ENCODE measurements at places on chromosomes 1 and 21. TPM values are rescaled to one million over a fixed set of nuclear protein-coding genes. Genes with fewer than 3 reads are reported as not detected.

TRIM63 gene
- under 0.01 TPM for total RNA-seq

OR6N1 gene
- total RNA-seq, result not detected

AADACL4 gene
- not detected for total RNA-seq

RNU1-2 gene
- total RNA-seq, result under 0.01 TPM

GJB4 gene
- not detected for total RNA-seq

USH2A gene
- total RNA-seq, result under 0.01 TPM

MMEL1 gene
- under 0.01 TPM for total RNA-seq

LELP1 gene
- not detected for total RNA-seq

PLPPR4 gene
- total RNA-seq, result 1.5 TPM

COL9A2 gene
- total RNA-seq, result 0.36 TPM

ORC1 gene
- total RNA-seq, result 1.2 TPM

RAD54L gene
- 0.59 TPM for total RNA-seq

COL24A1 gene
- 1.8 TPM for total RNA-seq

DENND2D gene
- total RNA-seq, result 4.7 TPM

AMY1B gene
- not detected for total RNA-seq

MCOLN3 gene
- 4.7 TPM for total RNA-seq

DPT gene
- total RNA-seq, result 2.4 TPM

CYP4B1 gene
- not detected for total RNA-seq

PDC gene
- not detected for total RNA-seq

CRB1 gene
- not detected for total RNA-seq

TDRD5 gene
- total RNA-seq, result not detected

RNU1-4 gene
- total RNA-seq, result under 0.01 TPM

ARHGEF16 gene
- not detected for total RNA-seq

UQCRHL gene
- total RNA-seq, result 1.1 TPM

TMIGD3 gene
- total RNA-seq, result 0.29 TPM

TSSK3 gene
- 1.8 TPM for total RNA-seq

FALEC gene
- 0.36 TPM for total RNA-seq

C8B gene
- not detected for total RNA-seq

LCE1F gene
- total RNA-seq, result not detected

NTMT2 gene
- total RNA-seq, result not detected

ICOSLG gene
- total RNA-seq, result 0.29 TPM

RXFP4 gene
- total RNA-seq, result not detected

CCDC27 gene
- total RNA-seq, result not detected

PCP4 gene
- not detected for total RNA-seq

S100A7 gene
- not detected for total RNA-seq

SHE gene
- not detected for total RNA-seq

RNF223 gene
- total RNA-seq, result not detected

CLCNKB gene
- total RNA-seq, result 0.29 TPM

FCN3 gene
- total RNA-seq, result not detected

CD101 gene
- total RNA-seq, result under 0.01 TPM

ANKRD35 gene
- total RNA-seq, result 1.4 TPM

VWA5B1 gene
- total RNA-seq, result not detected

GNAT2 gene
- total RNA-seq, result 0.29 TPM

All from osteoblast (primary cell).